ENCODE measurements at places on chromosomes 4 and X.

DNA sequence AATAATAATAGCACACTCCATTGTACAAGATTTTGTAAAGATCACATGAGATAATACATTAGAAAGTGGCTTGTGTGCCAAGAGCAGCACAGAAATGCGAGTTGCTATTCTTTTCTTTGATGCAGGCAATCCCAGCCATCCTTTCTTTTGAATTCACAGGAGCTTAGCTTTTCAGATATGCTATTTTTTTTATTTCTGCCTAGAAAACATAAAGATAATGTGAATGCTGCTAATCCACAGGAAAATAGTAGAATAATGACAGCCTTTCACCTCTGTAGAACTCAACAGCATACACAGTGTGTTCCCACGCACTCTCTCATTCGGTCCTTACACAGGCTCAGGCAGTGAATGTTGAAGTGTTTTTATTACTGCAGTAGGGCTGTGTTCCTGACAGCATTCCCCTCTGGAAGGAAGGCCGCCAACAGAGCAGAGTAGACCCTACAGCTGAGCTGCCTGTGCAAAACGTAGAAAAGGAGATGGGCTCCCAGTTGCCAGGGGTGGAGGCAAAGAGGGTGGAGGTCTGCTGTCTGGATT is 138.8 kb upstream of the TAPT1 start:
- DNase-seq = no peak

DNA sequence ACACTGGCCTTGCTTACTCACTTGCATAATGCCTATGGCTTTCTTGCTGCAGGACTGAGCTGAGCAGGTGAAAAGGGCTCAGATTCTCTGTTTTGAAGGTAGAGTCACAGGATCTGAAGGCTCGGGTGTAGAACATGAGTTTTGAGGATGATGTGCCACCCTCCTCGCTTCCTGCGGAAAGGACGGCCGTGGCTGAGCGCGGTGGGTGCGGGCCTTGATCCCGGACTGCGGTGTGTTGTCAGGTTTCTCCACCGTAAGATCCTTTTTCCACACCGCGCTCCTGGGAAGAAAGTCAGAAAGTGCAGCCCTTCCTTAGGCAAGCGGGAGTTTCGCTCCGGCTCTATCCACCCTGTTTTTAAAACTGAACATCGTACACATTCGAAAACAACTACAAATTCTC is 36.2 kb downstream of the ZFP42 start:
- no peak for DNase-seq

DNA sequence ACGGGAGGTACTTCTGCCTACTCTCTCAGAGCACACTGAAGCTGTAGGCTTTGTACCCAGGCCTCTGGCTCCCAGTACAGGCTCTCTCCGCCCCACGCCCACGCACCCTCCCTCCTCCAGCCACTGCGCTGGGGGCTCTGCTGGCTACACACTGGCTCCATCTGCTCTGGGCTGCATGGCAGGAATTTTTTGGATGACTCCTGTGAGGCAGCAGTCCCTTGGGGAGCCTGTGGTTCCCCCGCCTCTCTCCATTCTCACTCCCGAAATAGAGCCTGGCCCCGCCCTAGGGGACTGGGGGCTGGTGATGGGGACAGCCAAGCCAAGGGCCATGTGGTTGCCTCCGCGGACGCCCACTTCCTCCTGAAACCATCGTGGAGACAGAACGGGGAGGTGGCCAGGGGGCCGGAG is 58.1 kb upstream of the ADRA2C start:
- peak; percentile 76 for DNase-seq

DNA sequence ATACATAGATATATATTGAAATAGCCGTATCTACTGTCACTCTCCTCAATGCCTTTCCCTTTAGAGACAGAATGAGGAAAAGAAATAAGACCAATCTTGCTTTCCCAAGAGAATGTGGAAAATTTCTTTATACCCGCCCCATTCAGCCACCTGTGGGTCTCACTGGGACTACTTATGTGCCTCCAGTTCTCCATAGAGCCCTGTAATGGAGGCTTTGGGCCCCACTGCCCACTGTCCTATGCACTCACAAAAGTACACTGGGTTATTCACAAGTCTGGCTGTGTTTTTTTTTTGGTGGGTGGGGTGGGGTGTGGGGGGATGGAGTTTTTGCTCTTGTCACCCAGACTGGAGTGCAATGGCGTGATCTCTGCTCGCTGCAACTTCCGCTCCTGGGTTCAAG is 70.4 kb upstream of the ELOVL6 start:
- no peak for DNase-seq

DNA sequence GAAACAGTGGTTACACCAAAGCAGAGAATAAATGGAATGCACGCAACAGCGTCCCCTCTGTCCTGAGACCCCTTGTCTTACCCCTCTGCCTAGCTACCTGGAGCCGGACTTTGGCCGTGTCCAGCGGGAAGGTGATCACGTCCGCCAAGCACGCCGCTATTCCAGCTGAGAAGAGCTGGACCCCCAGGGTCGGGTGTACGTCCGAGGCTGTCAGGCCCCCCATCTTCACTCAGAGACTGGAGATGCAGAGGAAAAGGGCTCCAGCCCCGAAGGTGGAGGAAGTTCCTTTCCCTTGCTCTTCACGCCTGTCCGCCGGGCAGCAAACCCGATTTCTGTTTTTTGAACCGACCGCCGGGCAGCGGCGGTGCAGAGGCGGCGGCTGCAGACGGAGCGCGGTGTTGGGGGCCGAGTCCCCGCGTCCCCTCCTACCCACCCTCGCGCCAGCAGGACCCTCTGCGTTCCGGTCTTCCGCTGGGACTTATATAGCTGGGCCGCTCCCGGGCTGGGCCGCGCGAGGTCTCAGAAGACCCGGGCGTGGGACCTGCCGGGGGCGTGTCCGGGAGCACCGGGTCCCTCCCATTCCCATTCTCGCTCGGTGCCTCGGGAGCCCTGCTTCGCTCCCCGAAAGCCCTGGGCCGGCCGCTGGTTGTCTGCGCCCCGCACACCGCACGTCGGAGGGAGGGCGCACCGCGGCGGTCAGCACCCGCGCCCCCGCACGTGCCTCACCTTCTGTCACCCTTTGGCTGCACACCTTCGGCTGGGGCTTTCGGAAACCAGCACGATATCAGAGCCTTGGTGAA is at the start of gene UCP1:
Gene UCP1, minus strand, starts transcription at position 455 of the 800 bp plus-strand sequence. Its CDS starts 232 bp downstream, at position 223.
- DNase-seq = no peak

DNA sequence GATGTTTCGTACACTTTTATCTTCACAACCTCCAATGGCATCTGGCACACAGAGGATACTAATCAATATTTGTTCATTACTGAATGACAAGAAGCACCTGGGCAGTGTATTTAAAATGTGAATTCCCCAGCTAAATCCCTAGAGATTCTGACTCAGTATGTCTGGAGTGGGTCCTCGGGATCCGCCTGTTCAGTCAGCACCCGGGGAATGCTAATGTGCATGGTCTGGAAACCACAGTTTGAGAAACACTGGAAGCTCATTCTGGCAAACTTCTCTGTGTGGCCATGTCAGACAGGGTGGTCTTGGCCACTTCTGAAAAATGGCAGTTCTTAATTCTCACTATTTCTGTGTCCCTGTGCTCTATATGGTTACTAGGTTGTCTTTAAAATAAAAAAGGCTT is 138.8 kb upstream of the VCX start:
- DNase-seq = no peak

DNA sequence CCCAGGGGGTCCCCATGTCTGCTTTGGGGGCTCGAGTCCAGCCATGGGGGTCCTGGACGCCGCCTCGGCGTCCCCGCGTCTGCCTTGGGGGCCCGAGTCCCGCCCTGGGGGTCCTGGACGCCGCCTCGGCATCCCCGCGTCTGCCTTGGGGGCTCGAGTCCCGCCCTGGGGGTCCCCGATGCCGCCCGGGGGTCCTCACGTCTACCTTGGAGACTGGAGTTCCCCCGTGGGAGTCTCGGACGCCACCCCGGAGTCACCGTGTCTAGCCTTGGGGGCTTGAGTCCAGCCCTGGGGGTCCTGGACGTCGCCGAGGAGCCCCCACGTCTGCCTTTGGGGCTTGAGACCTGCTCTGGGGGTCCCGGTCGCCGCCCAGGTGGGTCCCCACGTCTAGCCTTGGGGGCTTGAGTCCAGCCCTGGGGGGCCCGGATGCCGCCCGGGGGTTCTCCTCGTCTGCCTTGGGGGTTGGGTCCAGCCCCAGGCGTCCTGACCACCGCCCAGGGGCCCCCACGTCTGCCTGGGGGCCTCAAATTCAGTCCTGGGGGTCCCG is 1.1 kb upstream of the GTPBP6 start:
- no peak for DNase-seq

DNA sequence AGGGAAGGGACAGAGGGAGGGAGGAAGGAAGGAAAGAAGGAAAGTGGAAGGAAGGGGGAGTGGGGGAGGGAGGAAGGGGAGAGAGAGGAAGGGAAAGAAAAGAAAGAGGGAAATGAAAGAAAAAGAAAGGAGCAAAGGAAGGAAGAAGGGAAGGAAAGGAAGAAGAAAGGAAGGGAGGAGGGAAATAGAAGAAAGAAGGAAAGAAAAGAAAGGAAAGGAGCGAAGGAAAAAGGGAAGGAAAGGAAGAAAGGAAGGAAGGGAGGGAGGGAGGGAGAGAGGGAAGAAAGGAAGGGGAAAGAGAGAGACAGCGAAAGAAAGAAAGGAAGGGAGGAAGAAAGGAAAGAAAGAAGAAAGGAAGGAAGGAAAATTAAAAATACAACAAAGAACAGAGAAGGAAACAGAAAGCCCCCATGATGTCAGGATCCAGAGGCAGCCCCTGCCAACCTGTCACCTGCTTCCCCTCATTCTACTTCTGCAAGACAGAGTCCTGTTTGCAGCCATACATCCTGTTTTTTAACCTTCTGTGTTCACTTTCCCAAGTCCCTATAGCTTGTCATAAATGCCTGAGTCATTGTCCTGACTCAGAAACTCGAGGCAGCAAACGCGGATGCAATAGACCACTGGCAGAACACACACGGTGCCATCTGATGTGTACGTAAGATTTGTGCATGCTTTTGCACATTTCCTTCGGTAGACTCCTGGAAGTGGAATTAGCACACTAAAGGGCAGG is 77.0 kb upstream of the C4orf50 start:
- DNase-seq = no peak

GRCh38 chrX:151609222-151609621 is 45.7 kb downstream of the PASD1 start:
- DNase-seq = no peak

DNA sequence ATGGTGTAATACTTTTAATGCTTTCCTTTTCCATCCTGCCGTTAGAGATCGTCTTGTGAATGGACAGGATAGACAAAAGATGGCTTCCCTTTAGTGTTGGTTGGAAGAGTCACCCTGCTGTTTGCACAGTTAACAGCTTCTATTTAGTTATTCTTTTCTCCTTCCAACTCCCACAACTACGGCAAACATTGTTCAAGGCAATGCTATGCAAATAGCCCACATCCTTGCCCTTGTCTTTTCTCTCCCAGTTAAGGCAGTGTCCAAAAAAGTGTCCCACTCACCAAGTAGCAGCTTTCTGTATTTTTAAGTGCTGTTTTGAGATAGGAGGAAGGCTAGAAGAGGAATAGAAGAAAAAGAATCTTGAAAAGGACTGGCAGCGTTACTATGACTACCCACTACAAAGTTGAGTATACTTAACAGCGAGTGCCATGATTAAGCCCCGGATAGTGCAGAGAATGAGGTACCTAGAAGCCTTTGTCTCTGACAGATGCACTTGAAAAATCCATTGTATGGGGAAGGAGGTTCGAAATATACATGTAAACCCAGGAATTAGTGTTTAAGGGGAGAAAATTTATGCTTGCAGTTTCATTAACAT is 12.1 kb upstream of the RUFY3 start:
- DNase-seq = no peak

GRCh38 chr4:75995727-75996126 is 5.0 kb upstream of the SDAD1 start:
- no peak for DNase-seq

DNA sequence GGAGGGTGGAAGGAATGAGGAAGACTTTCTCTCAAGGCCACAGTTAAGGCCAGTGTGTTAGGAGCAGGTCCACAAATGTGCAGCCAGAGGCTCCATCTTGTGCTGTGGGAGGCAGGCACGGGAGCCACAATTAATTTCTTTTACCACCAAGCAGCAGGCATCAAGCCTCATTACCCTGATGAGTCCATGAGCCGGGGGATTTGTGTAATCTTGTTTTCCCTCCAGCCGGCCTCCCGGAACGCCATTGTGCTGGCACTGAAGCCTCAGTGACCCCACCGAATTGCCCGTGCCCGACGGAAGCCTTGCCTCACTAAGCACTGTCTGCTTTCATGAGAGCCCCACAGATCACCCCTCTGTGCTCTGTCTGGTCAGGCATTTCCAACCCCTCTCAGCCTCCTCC is 154.7 kb upstream of the STX18 start:
- no peak for DNase-seq

DNA sequence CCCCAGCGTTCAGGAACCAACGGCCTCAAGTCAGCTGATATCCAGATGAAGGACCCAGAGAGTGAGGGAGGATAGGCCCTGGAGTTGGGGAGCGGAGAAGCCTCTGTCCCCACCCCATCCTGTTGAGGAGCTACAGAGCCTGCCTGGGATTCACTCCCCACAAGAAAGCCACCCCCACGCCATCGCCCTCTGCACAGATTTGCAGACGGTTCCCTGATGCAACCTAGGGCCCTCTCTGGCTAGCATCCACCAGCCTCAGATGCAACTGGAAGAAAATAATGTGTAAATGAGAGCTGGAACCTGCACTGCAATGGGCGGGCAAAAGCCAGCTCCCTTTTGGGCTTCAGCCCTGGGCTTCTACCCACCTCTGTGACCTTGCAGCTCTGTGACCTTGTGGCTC is 185.6 kb downstream of the BCOR start:
- no peak for DNase-seq

DNA sequence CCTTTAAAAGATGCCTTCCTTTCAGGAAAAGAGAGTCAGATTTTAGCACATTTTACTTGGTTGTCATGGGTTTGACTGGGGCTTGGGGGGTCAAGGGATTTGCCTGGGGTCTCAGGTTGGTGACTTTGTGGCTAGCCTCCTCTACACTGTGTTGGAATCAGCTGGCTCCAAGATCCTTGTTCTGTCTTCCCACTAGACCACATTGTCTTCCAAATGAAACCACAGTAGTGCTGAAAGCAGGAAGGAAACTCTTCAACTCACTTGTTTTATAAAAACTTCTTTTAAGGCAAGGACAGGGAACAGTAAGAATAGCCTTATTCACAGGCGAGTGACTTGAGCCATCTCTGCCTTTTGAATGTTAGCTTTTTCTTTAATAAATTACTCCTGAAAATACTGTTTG is 37.0 kb upstream of the OTUD4 start:
- no peak for DNase-seq

- DNase-seq = no peak
These were observed 90.8 kb upstream of the PAK3 start for GRCh38 chrX:111005166-111005565.

DNA sequence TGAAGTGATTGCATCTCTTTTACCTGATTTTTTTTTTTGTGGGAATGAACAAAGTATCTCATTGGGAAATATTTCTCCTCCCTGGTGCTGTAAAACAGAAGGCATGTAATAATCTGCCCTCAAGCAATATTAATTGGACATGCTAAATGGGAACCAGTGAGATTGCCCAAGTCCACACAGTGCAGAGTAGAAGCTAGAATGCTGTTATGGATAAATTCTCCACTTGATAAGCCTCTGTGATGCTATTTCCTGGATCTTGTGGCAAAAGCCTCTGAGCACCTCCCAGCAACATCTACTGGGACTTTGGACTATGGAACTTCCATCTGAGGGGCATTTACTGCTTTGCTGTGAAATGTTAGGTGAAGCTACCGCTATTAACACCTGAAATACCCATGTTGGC is 46.9 kb upstream of the YTHDC1 start:
- no peak for DNase-seq
